ENCODE measurements at places on chromosomes 6 and 20. TPM values are rescaled to one million over a fixed set of nuclear protein-coding genes. Genes with fewer than 3 reads are reported as not detected.

Gene LPA
- not detected for total RNA-seq

GRCh38 chr20:35618263-35619131 is 2.9 kb downstream of the SPAG4 start:
- DNase-seq: peak; percentile 31

- no peak for DNase-seq
Observed at GRCh38 chr6:7228662-7229375, 84.2 kb downstream of the SSR1 start.

Gene EGFL8
- total RNA-seq: 0.21 TPM

DNA sequence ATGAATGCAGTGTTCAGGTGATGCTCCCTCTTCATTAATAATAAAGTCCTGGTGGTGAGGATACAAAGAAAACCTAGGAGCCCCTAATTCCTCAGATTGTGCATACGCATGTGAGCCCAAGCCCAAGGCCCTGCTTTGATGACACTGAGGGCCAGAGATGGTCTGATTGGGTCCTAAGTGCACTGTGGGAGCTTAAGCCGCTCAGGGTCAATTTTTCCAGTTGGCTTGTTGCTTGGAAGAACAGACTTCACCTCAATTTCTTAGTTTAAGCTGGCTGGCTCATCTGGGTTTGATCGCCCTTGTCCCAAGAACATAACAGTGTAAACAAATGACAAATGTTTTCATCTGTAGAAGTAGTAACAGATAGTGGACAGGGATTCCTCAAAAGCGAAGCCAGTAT is 41.4 kb downstream of the INSM1 start:
- no peak for DNase-seq

Gene GABRR1
- total RNA-seq: not detected

Gene C6orf163
- total RNA-seq: 0.63 TPM

GRCh38 chr6:996271-996852 is 303.4 kb upstream of the EXOC2 start:
- no peak for DNase-seq

GRCh38 chr6:144758602-144759001 is 473.5 kb downstream of the UTRN start:
- peak; percentile 17 for DNase-seq

GRCh38 chr6:123849406-123849805 is 45.7 kb downstream of the NKAIN2 start:
- DNase-seq: no peak

Gene NKX2-2
- 3.7 TPM for total RNA-seq

Gene HLA-DPB1
- 34.6 TPM for total RNA-seq

DNA sequence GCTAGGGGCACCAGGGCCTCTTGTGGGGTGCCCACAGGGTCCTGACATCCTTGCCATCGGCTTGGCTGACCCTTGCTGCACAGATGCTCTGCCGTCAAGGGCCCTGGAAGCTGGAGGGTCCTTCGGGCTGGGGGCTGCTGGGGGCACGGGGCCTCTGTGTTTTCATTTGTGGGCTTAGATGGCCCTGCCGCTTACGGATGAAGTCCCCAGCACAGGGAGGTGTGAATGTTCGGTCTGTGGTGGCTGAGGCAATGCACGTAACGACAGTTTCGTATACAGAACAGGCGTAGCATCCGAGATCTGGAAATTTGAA is 14.5 kb downstream of the SS18L1 start:
- no peak for DNase-seq

Gene TGM2
- total RNA-seq: 33.4 TPM

- peak; percentile 29 for DNase-seq
Observed at GRCh38 chr20:39607141-39607540, 645.0 kb downstream of the DHX35 start.

- no peak for DNase-seq
Observed at GRCh38 chr20:12962895-12963294, 45.9 kb upstream of the SPTLC3 start.

Gene CD24
- total RNA-seq: 193 TPM

DNA sequence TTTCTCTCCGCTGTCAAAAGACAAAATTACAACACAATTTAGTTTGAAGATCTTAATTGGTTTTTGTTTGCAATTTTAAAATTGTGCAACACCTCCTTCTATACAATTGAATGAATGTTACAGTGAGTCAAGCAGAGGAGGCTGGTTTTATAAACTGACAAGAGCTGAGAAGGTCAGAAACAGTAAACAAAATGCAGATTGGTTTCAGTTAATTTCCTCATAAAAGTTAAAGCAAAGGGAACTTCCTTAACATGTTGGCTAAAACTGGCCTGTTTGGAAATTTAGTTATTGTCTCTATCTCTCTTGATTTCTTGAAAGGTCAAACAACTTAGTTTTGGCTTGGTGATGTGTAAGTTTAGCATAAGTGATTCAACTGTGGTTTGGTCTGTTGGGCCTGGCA is 22.2 kb downstream of the KHDC1L start:
- no peak for DNase-seq

Gene RBPJL
- not detected for total RNA-seq

DNA sequence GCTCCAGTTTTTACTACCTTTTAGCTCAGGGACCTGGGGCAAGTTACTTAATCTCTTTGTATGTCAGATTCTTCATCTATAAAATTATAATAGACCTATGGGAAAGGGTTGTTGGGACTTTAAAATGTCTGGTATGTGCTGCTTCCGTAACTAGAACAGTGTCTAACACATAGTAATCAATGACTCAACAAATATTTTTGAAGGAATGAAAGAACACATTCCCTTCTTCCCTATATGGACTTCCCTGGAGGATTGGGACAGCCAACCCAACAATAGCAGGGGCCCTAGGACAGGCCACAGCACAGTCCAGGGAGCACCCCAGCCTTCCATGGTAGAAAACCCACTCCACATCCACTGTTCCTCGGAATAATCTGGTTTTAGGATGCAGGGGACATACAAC is 50.7 kb upstream of the TPD52L1 start:
- DNase-seq: peak; percentile 46

DNA sequence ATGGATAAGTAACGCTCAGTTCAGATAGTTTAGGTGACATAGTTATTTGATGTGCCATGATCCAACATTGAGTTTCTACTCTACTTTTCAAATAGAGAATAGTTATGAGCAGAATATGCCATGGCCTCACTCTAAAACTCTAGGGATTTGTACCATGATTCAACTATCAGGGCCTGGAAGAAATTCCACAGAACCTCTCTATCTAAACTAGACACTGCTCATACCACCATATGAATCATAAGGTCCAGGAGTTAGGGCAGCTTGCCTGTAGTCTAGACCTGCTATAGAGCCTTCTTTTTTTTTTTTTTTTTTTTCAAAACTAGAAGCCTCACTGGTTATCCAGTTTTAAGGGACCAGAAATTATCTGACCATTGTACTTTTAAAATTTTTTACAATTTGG is 571.8 kb upstream of the IMPG1 start:
- DNase-seq: no peak
